ENCODE measurements at places on chromosomes 7 and 10.

GRCh38 chr7:129499999-129500398 lies 2.3 kb upstream of the SMKR1 start:
- no peak for DNase-seq

GRCh38 chr7:40986351-40986873 lies 716.5 kb downstream of the INHBA start:
- no peak for DNase-seq

DNA sequence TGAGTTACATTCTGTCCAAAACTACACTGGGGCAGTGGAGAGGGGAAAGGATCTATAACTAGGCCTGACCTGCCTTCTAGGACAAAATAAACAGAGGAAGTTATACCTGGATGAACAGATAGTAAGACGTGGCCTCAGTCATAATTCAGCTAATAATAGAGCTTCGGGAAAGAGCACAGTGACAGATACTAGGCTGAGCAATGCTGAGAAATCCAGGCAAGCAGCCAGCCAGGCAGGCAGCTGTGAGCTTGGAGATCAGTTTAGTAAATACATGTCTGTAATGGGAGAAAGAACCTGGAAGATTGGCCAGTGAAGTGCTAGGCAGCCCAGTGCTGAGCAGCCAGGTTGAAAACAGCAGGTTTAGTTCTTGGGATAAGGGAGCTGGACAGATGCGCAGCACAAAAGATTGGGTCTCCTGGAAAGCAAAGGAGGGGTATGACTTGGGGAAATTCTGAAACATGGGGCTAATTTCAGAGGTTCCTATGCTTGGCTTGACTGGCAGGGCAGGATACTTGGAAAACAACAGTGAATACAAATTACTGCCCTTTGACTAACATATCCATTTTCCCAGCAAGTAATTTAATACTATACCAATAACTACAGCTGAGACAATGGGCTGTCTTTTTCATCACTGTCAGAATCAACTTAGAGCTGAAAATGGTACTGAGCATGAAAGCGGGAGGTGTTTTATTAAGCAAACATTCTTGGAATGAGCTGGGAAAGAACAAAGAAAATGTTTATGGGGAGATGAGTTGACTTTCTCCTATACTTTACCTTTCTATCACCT lies 140.8 kb downstream of the DGKB start:
- no peak for DNase-seq

DNA sequence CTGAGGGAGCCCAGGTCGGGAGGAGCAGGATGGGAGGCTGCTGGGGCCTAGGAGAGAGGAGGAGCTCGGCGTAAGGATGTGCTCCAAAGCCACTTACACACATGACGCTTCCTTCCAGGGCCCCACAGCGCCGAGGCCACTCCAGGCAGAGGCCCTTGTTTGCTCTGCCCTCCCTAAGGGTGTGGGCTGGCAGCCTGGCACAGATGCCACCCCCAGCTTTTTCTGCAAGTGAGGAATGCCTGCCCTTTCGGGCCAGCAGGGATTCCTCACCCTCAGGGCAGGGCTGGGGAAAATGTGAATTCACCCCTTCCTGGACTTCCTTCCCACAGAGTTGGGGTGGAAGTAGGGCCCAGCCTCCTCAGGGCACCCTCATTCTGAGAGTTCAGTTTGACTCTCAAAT lies 5.6 kb upstream of the AQP1 start:
- no peak for DNase-seq

- no peak for DNase-seq
These were observed 26.1 kb upstream of the TRUB1 start for GRCh38 chr10:114911801-114912469.

DNA sequence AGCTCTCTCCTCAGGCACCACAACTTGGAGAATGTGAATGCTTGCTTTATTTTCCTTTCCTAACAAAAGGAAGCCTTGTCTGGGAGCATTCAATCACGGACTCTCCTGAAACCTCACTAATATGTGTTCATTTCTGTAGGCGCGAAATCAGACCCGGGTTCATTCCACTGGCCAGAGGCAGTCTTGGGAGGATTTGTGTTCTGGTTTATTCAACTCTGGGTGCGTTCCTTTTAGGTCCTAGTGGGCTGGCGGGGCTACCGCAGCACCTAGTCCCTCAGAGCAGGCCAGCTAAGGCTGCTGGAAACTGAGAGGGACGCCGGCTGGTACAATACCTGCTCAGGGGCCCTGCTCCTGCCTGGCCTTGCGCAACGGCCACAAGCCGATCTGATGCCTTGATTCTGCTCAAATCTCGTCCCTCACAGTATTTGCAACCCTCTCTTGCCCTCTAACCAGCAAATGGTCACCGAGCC lies 7.5 kb downstream of the HOXA4 start:
- DNase-seq, result no peak

DNA sequence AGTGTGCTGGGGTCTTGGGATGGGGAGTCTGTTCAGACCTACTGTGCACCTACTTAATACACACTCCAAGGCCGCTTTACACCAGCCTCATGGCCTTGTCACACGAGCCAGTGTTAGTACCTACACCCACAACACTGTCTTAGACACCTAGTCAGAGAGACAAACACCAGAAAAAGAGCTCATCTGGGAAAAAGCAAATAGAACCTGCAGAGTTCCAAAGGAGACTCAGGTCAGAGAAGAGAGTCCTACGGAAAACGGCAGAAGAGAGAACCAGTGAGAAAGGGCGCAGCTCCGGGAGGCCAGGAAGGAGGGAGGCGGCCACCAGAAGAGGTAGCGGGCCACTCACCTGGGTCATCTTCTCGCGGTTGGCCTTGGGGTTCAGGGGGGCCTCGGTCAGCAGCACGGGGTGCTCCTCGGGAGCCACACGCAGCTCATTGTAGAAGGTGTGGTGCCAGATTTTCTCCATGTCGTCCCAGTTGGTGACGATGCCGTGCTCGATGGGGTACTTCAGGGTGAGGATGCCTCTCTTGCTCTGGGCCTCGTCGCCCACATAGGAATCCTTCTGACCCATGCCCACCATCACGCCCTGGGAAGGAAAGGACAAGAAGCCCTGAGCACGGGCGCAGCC lies 105.3 kb upstream of the TNRC18 start:
- no peak for DNase-seq

GRCh38 chr7:116271161-116271913 lies 61.0 kb downstream of the TES start:
- DNase-seq, result no peak
